Activated CD4-positive, CD25-positive, alpha-beta regulatory T cell (primary cell): ENCODE measurements at places on chromosomes 3 and 15.

GRCh38 chr15:47027322-47027946, 689.9 kb upstream of the SEMA6D start:
- no peak for DNase-seq

- no peak for DNase-seq
Observed at GRCh38 chr3:194871143-194871863, 185.6 kb downstream of the FAM43A start.

GRCh38 chr15:41983221-41983620, 10.9 kb upstream of the EHD4 start:
- DNase-seq = no peak

GRCh38 chr3:48238531-48239085, 2.3 kb upstream of the ZNF589 start:
- DNase-seq = no peak

DNA sequence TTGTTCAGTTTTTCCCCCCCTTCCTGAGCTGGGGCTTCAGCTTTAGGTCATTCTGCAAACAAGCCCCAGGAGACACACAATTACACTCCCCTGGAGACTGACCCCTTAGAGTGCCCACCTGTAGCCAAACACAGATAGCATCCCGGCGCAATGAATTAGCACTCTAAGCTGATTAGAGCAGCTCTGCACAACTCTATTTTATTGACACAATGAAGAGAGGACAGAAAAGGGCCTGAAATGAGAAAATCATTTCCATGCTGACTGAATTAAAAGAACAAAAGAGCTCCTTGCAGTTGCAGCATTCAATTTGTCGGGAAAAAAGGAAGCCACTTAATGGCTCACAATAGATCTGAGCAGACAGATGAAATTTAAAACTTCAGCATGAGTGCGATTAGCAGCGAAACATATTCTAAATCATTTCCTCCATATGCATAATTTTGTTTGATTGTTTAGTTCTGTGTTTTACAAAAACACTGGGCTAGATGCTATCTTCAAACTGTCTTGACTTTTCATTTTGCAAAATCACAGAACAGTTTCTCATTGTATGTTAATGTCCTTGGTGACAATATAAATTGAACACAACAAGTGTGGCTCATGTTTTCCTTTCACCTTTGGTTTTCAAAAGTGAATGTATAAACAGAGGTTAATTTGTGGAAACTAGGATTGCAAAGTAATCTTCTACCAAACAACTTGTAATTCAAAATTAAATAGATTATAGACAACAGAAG, 308.6 kb downstream of the MECOM start:
- DNase-seq = no peak

- no peak for DNase-seq
Observed at GRCh38 chr3:64344721-64345207, 119.5 kb upstream of the PRICKLE2 start.

DNA sequence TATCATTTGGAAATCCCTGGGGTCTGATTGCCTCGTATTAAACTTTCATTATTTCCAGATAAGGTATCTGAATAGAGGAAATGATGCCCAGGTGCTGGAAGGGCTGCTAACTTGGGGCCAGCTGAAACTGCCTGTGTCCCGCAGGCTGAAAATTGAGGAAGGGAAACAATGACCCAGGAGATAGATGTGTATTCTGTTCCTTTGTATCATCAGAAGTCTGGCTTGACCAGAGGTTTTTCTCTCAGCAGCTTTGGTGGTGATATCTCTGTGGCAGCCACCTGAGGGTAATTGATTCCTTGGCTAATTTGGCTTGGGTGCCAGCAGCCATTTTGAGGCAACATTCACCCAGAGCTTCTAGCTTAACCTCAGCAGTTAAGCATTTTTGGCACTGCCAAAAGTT, 90.0 kb upstream of the STT3B start:
- no peak for DNase-seq

GRCh38 chr3:98395101-98395500, 4.6 kb downstream of the OR5K3 start:
- no peak for DNase-seq

- DNase-seq = no peak
Observed at GRCh38 chr3:100743535-100743934, 34.2 kb downstream of the TFG start.

DNA sequence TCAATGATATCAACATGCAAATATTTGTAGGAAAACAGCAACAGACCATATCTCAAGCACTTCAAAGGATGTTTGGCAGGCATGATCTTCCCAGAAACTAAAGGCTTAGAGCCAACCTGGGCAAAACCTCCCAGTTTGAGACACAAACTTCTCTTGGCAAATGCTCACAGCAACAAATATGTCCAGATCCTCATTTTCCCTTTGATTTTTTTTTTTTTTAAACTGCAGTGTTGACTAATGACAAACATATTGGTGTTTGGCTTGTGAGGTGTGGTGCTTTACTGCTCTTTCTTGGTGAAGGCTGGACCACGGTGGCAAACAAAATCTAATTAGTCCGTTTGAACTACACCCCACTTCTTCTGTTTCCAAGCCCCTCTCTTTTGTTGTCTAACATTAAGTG, 87.2 kb downstream of the EBLN2 start:
- DNase-seq = no peak

GRCh38 chr3:82055792-82056191, 294.3 kb upstream of the GBE1 start:
- no peak for DNase-seq

- DNase-seq = no peak
Observed at GRCh38 chr3:129211772-129212171, 28.1 kb upstream of the CNBP start.

GRCh38 chr3:69751074-69751476, 11.8 kb downstream of the MITF start:
- no peak for DNase-seq

DNA sequence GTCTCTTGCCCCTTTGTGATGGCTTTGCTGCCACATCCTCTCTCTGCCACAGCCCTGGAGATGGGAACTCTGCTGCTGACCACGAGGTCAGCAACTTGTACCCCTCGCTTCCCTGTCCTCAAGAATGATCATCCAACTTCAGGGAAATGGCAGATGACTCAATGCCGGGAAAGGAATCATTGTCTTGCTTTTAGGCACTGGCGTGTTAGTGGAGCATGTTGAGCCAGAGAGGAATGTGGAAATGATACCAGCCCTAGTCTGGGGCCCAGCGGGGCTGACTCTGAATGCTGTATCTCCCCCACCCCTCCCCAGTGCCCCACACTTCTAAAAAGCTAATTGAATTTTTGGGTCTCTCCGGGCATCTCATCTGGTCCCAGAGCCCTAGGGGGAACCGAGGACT, 184.9 kb upstream of the BHLHE40 start:
- DNase-seq = no peak

- DNase-seq = no peak
Observed at GRCh38 chr3:11140030-11140712, 14.1 kb upstream of the HRH1 start.
